ENCODE measurements at places on chromosomes 3 and 15.

DNA sequence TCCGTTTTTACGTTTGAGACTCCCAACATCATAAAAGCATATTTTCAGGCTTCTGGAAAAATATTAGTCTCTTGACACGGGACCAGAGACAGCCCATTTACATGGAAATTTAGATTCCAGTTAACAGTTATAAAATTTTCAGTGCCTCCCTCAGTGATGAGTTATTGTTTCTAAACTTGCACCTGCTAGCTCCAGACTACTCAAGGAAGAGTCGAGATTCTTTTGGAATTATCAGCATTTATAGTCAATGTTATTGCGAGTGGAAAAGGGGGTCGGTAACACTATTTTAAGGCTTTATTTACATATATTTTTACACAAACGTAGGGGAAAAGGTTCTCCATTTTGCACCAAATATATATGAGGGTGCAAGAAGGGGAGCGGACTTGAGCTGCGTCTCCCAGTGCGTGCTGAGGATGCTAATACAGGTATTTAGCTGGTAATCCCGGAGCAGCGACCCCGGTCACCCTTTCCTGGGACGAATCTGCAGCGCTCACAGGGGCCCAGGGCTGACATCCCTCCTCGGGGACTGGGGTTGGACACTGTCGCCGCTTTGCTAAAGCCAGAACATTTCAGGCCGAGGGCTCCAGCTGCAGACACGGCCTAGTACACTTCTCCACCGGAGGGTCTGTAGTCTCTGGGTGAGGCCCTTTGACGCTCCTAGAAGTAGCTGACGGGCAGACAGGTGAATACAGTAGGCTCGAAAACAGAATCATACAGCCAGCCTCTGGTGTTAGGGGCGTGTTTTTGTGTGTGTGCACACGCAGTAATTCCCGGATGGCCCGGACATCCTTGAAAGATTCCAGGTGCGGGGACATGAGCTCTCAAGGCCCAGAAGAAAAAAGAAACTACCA is 729 bp upstream of the ZBTB11 start:
- DNase-seq: no peak

DNA sequence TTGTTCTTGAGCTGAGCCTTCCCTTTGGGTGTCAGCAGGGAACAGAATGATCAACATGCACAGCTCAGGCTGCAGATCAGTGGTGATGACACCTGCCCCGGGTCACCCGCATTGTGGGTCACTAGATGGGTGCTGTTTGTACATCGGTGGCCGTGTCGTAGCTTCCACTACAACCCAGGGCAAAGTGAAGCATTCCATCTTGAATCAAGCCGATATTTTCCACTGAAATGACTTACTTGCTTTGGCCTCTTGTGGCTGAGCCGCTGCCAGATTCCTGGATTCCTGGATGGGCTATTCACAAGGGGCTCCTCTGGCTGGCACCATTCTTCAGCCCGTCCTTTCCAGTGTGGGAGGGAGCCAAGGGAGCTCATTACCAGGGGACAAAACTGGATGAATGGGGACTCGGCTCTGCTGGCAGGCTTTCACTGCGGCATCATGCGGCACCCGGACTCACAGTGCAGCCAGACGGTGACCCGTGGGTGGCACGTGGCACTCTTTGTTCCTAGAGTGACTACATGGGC is 65.6 kb downstream of the SLCO3A1 start:
- no peak for DNase-seq

DNA sequence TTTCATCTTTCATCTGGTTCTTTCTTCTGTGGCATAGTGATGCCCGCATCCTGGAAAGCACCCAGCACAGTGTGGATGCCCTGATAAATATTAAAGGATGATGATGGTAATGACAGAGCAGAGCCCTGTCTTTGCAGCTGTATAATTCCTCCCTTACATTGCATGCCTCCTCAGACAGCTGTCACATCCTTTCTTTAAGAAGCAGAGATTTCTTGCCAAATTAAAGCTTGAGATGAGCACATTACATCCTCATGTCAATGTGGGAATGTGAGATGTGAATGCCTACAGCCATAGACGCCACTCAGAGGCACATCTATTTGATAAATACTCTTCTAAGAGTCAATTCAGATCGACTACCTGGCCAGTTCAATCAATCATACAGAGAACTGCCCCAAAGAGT is 642.0 kb downstream of the ZNF385D start:
- no peak for DNase-seq

DNA sequence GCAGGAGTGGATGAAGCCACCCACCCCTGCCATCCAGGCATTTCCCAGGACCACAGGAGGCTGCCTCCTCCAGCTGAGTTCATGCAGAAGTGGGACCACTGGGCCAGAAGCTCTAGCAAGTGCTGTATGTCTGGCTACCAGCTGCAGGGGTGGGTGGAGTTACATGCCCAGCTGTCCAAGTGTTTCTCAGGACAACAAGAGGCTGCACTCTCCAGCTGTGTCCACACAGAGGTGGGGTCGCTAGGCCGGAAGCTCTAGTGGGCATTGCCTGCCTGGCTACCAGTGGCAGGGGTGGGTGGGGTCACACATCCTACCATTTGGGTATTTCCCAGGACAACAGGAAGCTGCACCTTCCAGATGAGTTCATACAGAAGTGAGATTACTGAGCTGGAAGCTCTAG is 234.0 kb upstream of the PPP2R3A start:
- no peak for DNase-seq

DNA sequence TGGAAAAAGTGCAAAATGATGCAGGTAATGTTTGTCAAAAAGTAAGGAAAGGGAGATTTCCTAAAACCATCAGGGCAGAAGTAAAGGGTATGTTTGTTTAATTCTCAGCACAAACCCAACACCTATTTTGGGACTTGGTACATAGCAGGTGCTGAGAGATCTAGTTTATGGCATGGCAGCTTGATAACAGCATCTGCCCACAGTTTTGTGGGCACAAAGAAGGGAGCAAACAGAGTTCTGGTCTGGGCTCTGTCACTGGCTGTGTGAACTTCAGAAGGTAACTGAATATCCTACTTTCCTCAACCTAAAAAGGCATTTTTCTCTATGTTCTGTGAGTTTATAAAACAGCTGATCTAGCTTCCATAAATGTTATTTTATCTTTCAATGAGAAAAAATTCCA is 141.6 kb downstream of the PLCH1 start:
- DNase-seq: no peak

DNA sequence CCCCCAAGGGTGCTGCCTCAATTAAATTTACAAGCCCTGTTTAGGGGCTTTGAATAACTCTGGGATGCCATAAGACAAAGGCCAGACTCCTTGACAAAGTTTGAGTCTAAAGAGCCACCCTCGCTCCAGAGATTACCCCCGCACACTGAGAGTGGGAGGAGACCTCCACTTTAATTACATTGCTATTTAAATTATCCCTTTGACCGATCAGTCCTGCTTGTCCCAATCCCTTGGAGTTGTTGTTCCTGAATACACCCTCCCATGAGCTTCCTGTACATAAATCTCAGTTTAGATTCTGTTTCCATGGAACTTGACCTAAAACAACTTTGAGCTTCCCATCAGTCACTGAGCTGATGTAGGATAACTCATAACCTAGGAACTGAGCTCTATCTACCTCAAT is 596.3 kb downstream of the PYDC2 start:
- no peak for DNase-seq

DNA sequence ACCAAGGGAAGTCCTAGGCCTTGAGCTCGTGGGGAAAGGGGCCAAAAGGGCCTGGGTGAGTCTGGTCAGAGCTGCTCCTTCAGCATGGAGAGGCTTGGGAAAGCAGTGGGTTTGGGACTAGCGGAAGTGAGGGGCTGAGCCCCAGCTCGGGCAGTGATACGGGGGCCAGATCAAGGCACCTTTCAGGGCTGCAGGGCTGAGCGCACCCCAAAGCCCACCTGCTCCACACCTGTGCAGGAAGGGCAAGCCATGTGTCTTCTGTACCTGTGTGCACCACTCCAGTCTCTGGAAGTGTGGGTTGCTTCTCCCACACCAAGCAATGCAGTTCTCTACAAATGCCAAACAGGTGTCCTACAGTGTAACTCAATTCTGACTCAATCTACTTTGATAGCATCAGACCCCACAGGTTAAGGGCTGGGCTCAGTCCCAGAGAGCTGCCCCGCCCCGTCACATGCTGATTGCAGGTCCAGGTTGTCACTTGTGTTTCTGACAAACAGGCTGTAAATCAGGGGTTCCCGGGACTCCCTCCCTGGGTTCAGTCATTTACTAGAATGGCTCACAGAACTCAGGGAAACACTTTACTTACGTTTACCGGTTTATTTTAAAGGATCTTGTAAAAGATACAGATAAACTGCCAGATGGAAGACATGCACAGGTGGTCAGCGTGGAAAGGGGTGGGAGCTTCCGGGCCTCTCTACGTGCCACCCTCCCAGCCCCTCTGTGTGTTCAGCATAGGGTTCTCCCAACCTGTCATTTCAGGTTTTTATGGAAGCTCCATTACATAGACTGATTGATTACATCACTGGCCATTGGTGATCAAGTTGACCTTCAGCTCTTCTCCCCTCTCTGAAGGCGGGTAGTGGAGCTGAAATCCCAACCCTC is 28.8 kb upstream of the KLF13 start:
- no peak for DNase-seq

DNA sequence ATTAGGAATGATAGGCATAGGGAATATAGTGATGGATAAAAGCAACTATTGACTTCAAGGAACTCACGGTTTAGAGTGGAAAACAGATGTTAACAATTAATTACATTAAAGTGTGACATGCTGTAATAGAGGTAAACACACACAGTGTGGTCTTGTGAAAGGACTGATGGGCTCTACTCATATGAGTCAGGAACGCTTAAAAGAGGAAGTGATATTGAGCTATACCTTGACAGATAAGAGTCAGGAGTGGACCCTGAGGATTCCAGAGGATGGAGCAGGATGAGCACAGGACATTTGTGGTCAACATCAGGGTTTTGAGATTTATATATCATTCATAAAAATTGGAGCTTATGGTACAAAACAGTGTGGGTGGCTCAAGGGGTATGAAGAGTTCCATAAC is 11.0 kb downstream of the EXOG start:
- no peak for DNase-seq

DNA sequence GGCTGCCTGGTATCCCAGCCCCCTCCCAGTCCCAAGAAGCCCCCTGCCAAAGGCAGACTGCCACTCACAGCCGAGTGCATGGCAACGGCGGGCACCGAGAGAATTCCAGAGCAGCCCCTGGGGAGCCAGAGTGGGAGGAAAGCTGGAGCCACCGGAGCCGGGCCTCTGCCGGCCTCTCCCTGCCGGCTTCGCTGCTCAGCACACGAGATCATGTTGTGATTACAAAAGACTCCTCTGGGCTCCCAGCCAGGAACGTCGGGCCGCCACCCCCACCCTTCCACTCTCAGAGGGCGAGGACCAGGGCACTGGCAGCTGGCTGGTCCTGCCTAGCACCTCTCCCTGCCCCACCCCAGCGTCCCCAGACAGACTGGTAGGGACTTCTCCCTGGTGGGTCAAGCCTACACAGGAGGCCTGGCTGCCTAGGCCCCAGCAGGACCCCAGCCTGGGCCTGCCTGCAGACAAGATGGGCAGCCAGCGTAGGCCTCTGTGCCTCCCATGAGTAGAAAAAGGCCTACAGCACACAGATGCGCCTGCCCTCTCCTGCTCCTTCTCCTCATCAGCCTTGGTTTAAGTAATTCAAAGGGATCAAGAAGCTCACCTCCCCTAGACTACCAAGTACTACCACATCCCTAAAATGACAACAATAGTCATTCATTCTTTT is at the start of gene CCDC9B:
TSS of gene CCDC9B (minus strand) at position 200 of the 661 bp plus-strand sequence. CDS start at position 80, 120 bp downstream.
- DNase-seq: peak; percentile 77

GRCh38 chr15:97989299-97989698 is 28.8 kb downstream of the ARRDC4 start:
- DNase-seq: no peak

GRCh38 chr3:118472586-118472985 is 562.1 kb downstream of the IGSF11 start:
- no peak for DNase-seq

DNA sequence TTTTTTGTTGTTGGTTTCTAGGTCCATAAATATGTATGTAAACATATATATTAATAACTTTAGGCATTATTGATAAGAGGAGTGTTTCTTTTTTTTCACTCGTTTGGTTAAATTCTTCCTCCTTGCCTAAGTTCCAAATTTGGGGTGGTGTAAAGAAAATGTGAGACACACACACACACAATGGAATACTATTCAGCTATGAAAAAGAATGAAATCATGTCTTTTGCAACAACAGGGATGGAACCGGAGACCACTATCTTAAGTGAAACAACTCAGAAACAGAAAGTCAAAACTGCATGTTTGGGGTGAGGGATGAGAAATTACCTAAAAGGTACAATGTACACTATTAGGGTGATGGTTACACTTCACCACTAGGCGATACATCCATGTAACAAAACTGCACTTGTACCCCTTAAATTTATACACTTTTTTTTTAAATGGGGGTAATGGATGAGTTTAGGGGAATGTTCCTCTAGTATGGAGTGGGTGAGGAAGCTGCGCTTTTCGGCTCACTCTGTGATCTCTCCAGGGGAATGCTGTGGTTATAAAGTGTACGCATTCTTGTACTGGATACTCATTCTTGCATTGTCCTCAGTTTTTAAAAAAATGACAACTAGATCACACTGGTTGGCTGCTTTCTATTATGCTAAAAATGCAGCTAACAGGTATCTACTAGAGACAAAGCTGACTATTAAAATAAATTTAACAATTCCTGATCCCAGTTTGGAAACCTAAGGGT is 50.8 kb upstream of the PPARG start:
- DNase-seq: no peak

Measured in NCI-H1417 (cell line).